GM23338 (cell line): ENCODE measurements at places on chromosomes 12 and 14. TPM values are rescaled to one million over a fixed set of nuclear protein-coding genes. Genes with fewer than 3 reads are reported as not detected.

Gene GPR68
- total RNA-seq = 0.35 TPM in 2 replicates

- no peak for DNase-seq
Measured at GRCh38 chr12:92070864-92071445, 74.7 kb downstream of the BTG1 start.

GRCh38 chr14:99676657-99677056, 7.4 kb upstream of the CYP46A1 start:
- no peak for DNase-seq

DNA sequence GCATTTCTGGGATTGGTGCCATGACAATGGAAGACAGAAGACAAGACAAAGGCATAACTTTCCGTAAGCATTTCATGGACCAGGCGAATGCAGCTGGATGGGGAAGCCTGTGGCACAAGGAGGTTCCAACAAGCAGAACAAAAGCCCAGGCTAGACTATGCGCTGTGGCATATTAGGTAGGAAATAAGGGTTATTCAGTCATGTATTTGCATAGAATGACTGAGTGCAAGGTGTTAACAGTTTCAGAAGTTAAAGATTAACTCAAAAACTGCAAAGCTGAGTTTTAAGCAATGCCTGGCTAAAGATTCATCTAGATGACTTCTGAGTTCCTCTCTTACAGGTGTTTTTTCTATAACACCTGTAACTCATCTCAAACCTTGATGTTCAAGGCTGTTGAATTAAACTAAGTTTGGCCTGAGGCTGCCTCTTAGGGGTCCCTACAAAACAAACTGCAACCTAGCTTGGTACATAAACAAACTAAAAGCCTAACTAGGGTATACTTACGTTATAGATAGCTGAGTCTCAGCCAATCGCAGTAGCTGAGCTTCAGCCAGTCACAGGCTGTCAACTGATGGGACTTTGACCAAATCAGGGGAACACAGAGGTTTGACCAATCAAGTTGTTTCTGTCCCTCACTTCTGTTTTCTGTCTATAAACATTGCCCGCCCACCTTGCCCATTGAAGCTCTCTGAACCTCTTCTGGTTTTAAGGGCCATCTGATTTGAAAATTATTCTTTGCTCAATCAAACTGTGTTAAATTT, 52.2 kb upstream of the PLBD1 start:
- no peak for DNase-seq

Gene ACVR1B
- total RNA-seq = 7.5 and 7.8 TPM in 2 replicates
